ENCODE measurements at places on chromosomes 12 and 14.
A peak's percentile ranks its signal among the peaks of the same experiment; 100 is the strongest.

GRCh38 chr14:24053548-24054323 lies 1.9 kb downstream of the CARMIL3 start:
- no peak for DNase-seq

DNA sequence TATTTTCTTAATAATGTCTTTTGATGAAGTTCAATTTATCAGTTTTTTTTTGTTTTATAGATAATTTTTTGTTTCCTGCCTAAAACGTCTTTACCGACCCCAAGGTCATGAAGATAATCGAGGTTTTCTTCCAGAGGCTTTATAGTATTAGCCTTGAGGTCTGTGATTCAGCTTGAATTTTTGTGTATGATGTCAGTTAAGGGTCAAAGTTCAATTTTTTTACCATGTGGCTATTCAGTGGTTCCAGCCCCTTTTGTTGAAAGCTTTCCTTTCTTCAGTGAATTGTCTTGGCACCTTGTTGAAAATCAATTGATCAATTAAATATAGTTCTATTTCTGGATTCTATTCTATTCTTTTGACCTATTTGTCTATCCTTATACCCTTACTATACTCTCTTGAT lies 3.2 kb upstream of the MGST1 start:
- no peak for DNase-seq

DNA sequence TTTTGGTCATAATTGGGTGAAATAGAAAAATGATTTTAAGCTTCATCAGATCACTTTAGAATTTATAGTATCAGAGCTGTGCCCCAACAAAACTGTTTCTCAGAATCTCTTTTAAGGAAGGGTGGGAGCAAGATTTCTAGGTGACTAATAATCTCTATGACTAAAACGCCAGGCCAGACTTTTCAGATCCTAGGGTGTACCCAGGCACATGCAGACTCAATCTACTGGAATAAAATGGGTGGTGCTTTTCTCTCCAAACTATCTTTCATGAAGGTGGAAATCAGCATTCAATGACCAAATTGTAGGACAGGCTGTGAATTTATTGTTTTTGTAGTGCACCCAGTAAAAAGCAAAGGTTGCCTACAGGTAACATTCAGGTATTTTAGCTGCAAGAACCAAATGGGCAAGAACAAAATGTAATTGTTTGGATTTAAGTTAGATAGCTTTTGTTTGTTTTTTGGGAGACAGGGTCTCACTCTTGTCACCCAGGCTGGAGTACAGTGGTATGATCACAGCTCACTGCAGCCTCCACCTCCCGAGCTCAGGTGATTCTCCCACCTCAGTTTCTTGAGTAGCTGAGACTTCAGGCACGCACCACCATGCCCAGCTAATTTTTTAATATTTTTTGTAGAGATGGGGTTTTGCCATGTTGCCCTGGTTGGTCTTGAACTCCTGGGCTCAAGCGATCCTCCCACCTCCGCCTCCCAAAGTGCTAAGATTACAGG lies 49.5 kb downstream of the PPP2R5C start:
- DNase-seq = no peak

- no peak for DNase-seq
Measured at GRCh38 chr12:50842637-50843493, at the start of gene TMPRSS12. TMPRSS12 (plus strand) TSS chr12:50842926; CDS start chr12:50842965, 39 bp downstream.

DNA sequence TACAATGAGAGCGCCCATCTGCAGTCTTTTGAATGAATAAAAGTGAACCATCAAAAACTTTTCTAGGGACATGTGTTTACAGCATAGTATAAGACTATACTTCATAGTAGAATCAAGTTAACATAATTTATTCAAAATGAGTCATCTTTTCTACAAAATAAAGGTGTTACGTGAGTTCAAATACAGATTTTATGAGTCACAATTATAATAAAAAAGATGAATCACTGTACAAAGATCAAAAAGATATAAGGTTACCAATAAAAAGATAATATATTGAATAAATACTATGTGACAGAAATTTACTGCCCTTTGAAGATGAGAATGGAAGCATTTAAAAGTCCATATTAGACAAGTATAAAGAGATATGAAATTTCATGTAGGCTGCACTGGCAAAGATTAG lies 2.8 kb downstream of the MBIP start:
- DNase-seq = no peak

DNA sequence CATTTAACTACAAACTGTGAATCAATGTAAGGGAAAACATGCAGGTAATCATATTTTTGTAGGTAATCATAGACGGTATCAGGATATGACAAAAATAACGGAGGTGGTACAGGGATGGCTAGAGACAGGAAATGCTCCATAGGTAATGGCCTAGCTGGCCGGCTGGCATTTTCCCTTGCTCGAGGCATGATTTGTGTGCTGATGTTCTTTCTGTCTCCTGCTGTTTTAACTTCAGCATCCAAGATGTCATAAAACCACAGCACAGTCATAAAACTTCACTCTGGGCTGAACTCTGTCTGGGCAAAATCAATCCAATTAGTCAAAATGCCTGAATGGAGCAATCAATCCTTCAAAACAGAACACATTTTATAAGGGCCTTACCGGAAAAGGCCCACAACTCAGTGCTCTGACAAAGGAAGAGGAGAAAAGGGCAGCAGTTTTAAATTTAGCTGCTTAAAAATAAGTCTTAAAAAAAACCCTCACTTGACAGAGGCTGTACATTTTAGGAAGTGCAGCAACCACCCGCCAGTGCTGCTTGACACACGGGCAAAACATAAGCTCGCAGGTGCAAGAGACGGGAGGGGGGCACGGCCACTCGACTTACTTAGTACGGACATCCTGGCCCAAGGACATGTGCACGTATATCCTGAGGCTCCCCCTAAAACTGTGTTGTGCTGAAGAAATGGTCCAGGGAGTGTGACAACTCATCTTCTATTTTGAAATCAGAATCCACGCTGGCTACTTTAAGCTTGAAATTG lies 40.5 kb upstream of the GPR68 start:
- DNase-seq = no peak

- DNase-seq = no peak
Measured at GRCh38 chr12:1457901-1458300, 136.5 kb downstream of the FBXL14 start.

DNA sequence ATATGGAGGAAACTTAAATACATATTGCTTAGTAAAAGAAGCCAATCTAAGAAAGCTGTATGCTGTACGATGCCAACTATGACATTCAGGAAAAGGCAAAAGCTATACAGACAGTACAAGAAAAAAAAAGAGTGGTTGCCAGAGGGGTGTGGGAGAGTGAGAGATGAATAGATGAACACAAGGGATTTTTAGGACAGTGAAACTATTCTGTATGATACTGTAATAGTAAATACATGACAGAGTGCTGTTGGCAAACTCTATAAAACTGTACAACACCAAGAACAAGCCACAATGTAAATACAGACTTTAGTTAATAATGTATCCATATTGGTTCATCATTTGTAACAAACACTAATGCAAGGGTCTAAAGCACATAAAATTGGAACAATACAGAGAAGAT lies 10.9 kb upstream of the MIPOL1 start:
- DNase-seq = no peak

DNA sequence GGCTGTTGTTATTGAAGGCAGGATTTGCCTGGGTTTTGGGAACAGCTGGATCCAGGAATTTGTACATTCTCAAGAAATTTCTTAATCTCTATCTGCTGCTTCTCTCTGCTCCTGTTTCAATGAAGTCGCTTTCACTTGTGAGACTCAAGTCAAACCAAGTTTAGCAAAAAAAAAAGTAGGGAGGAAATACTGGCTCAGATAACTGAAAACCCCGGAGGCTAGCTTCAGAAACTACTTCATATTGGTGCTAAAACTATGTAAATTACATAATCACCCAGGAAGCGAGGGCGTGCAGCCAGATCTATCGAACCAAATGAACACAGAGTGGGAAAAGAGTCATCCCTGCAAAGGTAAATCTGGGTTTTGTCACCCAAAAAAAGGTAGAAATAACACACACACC lies 68.3 kb upstream of the FICD start:
- DNase-seq = no peak

- no peak for DNase-seq
Measured at GRCh38 chr14:72675126-72675525, 218.8 kb downstream of the DPF3 start.

GRCh38 chr12:22598763-22599161 lies 26.2 kb upstream of the ETNK1 start:
- no peak for DNase-seq

- DNase-seq = no peak
Measured at GRCh38 chr12:124403273-124403672, 108.4 kb downstream of the RFLNA start.

DNA sequence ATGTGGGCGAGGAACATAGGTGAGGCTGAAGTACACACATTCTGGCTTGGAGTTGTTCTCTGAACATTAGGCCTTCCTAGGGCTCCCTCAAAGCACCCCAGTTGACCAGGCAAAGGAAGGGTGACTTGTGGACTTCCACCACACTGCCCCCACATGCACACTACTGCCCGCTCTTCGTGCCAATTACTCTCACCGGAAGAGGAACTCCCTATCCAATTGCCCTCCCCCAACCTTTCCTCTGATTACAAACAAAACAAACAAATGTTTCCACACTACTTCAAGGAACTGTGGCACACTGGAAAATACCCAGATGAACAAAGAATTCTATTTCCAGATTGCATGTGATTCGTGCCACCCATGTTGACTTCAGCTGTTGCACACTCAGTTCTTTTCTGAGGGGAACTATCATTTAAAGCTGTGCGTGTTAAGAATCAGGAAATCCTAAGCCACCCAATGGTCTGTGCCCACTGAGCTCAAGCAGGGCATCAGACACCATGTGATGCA lies 139.3 kb downstream of the SSPN start:
- DNase-seq = no peak

GRCh38 chr12:40010899-40011774 lies 94.7 kb downstream of the SLC2A13 start:
- DNase-seq = peak; percentile 4

DNA sequence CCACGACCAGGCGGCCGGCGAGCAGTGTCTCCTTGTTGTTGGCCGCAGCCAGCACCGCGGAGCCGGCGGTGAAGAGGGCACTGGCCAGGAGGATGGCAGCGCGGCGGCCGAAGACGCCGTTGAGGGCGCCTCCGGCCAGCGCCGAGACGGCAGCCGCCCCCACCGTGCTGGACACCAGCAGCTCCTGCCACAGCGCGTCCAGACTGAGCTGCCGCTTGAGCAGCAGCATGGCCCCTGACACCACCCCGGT lies 691 bp downstream of the SLC2A13 start:
- no peak for DNase-seq

- DNase-seq = no peak
Measured at GRCh38 chr14:22848351-22849164, 12.2 kb downstream of the MMP14 start.

GRCh38 chr14:24074625-24075484 lies 3.5 kb downstream of the CPNE6 start:
- no peak for DNase-seq

GRCh38 chr12:4899364-4899763 lies 10.3 kb upstream of the KCNA1 start:
- no peak for DNase-seq

DNA sequence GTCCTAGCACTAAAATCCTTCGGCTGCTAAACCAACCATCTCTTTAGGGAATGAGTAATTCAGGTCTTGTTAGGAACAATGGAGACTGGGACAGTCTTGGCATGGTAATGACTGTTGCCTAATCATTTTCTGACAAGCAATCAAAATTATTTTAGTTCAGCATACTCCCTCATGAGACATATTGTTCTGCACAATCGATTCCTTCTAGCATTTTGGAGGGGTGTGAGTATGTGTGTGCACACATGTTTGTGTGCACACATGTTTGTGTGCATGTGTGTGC lies 2.1 kb upstream of the KRT1 start:
- no peak for DNase-seq

GRCh38 chr14:37745657-37746056 lies 150.2 kb downstream of the TTC6 start:
- no peak for DNase-seq

- DNase-seq = no peak
Measured at GRCh38 chr12:108964371-108965352, 56.2 kb downstream of the SVOP start.

- no peak for DNase-seq
Measured at GRCh38 chr12:115251727-115252126, 567.8 kb upstream of the TBX3 start.

GRCh38 chr12:63808631-63809030 lies 28.9 kb downstream of the RXYLT1 start:
- DNase-seq = no peak

DNA sequence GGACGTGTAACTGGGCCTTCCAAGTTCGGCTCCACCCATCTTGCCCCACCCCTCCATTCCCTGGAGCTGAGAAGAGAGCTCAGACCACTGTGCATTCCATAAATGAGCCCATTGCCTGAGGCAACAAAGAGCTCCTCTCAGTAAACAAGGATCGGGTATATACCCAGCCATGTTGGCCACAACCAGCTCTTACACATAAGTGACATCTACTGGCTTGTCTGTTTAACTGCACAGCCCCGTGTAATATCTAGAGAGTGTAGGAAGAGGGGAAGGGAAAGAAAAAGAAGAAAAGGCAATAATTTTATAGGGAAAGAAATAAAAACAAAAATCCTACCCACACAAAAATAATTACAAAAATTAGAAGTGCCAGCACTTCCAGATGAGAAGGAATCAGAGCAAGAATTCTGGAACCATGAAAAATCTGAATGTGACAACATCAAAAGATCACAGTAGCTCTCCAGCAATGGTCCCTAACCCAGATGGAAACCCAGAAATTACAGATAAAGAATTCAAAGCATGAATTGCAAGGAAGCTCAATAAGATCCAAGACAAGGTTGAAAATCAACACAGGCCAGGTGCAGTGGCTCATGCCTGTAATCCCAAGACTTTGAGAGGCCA lies 308.1 kb downstream of the RPAP3 start:
- no peak for DNase-seq

DNA sequence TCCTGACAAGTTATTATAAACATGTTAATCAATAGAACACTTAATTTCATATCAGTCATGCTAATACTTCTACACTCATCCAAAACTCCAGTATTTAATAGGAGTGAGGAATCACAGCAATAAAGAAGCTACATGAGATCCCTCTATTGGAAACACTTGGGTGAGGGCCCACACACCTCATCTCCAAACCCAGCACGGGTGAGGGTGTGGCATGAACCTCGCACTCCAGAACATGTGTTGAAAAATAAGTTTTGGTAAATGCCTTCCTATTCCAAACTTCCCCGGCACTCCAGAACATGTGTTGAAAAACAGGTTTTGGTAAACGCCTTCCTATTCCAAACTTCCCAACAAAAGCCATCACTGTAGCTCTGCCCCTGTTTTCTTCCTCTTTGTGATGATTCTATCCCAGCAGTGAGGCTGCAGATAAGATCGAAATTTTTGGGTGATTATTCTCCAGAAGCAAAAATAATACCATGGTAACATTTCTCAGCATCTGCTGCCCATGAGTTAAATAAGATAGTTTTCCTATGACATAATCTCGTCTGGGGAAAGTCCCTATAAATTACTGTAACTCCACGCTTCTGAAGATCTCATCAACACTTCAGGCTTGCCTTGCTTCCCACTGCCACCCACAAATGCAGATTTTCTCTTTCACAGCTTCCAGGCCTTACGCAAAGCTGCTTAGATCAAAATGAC lies 24.4 kb upstream of the PTPRB start:
- DNase-seq = no peak

DNA sequence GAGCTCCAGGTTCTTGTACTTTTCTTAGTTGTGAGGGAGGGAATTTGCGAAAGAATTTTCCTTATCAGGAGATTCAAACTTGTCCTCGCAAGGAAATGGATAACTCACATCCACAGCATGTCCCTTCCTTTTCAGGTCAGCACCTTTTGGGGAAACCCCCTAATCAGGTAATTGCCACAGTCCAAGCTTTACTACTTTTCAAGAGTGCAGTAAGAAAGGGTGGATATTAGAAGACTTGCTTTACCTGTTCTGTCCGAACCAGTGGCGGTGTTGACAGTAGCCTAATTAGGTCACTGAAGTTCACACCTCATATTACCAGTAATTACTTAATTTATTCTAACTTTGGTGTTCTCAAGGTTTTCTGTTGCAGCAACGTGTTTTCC lies 6.7 kb upstream of the C12orf50 start:
- no peak for DNase-seq
